ENCODE measurements at places on chromosomes 6 and 20.
A peak's percentile ranks its signal among the peaks of the same experiment; 100 is the strongest.

GRCh38 chr20:9506964-9507369 is 7.4 kb upstream of the LAMP5 start:
- peak; percentile 21 for DNase-seq

DNA sequence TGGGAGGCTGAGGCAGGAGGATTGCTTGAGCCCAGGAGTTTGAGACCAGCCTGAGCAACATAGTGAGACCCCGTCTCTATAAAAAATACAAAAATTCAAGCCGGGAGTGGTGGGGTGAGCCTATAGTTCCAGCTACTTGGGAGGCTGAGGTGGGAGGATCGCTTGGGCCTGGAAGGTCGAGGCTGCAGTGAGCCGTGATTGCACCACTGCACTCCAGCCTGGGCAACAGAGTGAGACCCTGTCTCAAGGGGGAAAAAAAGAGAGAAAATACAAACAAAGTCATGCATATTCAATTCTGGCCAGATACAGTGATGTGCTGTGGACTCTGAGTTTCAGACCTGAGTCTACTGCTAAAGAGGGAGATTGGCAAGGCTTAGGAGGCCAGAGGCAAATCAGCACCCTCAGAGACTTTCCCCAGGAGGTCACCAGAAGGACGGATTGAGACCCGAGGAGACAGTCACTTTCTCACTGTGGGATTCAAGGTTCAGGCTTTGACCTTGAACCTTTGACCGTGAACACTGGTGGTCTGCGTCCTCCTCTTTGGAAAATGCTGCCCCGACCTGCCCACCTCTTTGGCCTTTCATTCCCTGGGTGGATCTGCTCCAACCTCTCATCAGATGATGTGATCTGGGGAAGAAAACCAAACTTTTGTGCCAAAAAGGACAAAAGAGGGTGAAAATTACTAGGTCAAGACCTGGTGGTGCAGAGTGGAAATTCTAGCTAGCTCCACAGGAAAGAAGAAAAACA is 31.2 kb downstream of the TGM2 start:
- no peak for DNase-seq

DNA sequence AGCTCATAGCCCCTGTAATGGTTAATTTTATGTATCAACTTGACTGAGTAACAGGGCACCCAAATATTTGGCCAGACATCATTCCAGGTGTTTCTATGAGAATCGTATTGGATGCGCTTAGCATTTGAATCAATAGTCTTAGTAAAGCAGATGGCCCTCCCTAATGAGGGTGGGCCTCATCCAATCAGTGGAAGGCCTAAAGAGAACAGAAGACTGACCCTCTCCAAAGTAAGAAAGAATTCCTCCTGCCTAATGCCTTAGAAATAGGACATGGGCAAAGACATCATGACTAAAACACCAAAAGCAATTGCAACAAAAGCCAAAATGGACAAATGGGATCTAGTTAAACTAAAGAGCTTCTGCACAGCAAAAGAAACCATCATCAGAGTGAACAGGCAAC is 352.5 kb upstream of the SASH1 start:
- no peak for DNase-seq

DNA sequence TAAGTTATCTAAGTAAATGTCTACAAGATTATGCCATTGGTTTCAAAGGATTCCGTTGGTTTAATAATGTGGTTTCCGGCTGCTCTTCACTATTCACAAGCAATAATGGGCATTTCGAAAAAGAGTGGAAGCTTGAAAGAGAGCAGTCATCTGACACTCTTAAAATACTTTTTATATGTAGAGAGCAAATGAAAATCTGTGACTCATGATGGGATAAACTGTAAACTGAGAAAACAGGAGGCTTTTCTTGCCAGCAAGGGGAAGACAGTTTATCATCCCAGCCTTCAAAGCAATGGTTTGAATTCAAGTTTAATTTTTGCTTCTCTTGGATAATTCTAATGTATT is 145.7 kb downstream of the KHDC1L start:
- no peak for DNase-seq

DNA sequence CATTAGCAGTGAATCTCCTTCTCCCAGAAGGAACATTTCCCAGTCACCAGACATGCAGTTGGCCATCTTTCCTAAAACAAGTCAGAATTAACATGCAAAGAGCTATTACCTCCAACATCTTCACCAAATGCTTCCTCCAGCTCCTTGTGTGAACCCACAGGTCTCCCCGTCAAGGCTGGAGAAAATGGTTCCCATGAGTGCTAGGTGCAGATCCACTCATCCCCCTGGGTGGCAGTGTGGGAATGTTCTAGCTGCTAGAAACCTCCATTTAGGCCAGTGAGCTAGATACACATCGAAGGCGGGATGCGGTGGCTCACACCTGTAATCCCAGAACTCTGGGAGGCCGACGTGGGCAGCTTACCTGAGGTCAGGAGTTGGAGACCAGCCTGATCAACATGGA is 603.9 kb upstream of the SLC35B3 start:
- no peak for DNase-seq

- DNase-seq: no peak
These were observed 195.2 kb upstream of the CNR1 start for GRCh38 chr6:88361298-88361697.

- DNase-seq: no peak
These were observed 9.8 kb upstream of the ZBP1 start for GRCh38 chr20:57630061-57630460.

Measured in GM13976 (cell line).